Pancreas (tissue), 10 donors: ENCODE measurements at places on chromosomes 12 and 14. TPM values are rescaled to one million over a fixed set of nuclear protein-coding genes. Genes with fewer than 3 reads are reported as not detected.

GRCh38 chr14:20797164-20797563, 5.5 kb downstream of the RNASE1 start:
- DNase-seq, result no peak

GRCh38 chr14:32470161-32470715, 141.1 kb downstream of the AKAP6 start:
- no peak for DNase-seq

DNA sequence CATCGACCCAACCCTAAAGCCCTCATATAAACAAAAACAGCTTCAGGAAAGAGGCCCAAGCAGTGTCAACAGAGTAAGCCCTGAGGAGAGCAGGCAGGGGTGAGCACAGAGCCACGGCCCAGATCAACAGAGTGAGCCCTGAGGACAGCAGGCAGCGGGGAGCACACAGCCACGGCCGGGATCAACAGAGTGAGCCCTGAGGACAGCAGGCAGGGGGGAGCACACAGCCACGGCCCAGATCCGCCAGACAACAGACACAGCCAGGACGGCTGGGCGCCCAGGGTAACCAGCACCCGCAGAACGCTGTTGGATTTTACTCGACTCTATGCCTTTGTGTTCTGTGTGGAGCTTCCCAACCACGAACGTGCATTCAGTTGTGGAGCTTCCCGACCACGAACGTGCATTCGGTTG, 15.0 kb downstream of the CCDC85C start:
- DNase-seq, result no peak

DNA sequence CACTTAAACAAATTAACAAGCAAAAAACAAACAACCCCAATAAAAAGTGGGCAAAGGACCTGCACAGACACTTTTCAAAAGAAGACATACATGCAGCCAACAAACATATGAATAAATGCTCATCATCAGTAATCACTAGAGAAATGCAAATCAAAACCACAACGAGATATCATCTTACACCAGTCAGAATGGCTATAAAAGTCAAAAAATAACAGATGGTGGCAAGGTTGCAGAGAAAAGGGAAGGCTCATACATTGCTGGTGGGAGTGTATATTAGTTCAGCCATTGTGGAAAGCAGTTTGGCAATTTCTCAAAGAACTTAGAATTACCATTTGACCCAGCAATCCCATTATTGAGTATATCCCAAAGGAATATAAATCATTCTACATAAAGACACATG, 34.6 kb upstream of the NT5DC3 start:
- no peak for DNase-seq

DNA sequence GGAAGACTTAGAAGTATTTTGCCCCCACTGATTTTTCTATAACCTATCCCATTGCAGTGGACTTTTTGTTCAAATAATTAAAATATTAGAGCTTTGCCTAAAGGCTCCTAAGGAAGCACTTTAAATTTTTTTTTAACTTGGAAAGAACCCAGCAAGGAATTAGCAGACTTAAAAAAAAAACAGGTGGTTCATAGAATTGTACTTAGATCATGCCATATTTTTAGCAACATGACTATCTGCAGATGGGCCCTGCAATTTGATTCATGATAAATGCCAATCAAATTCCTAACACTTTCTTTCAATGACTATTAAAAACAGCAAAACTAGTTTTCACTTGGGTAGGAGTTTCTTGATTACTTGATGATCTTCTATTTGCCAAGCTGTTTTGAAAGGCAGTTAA, 11.5 kb downstream of the ADAMTS20 start:
- no peak for DNase-seq

GRCh38 chr14:30673071-30673470, 51.0 kb downstream of the SCFD1 start:
- DNase-seq, result no peak

GRCh38 chr12:41956353-41956752, 188.3 kb downstream of the GXYLT1 start:
- no peak for DNase-seq

DNA sequence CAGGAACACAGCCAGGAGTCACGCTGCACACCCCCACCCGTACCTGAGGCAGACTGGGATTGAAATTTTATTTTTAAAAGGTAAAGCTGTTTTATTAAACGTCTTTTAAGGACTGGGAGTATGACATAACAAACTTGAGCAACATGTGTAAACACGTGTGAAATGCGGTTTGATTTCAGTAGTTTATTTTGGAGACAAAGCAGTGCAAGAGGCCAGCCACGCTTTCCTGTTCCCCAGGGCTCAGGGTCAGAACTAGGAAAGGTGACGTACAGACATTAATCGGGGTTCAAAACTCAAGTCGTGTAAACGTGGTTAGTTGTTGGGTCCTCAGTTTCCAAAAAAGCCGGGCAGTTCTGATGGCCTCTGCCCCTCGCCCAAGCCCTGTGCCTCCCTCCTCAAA, 16.7 kb downstream of the CHGA start:
- no peak for DNase-seq

DNA sequence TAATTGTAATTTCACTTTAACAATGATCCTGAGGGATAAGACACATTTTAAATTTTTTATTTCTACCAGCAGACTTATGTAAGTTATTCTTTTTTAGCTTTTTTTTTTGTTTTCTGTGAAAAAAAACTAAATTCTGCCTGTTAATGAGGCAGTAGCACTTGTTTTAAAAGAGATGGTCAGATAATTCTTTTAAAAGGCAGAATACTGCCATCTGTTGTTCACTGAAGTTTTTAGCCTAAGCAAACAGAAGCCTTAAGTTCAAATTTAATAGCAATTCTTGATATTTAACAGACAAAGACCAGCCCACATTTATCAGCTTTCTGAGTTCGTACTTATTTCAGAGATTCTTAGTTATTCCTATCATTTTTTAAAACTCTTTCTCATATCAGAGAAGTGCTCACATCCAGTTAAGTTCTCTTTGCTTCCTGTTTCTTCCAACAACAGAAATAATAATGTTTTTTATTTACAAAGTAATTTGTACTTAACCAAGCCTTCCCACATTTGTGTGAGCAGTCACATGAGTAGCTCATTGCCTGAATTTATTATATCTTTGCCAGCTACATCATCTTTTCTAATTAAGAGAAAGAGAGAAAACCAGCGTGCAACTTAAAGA, 93.4 kb upstream of the SLCO1C1 start:
- no peak for DNase-seq

- no peak for DNase-seq
Observed at GRCh38 chr12:56719056-56719455, 6.0 kb downstream of the NACA start.

DNA sequence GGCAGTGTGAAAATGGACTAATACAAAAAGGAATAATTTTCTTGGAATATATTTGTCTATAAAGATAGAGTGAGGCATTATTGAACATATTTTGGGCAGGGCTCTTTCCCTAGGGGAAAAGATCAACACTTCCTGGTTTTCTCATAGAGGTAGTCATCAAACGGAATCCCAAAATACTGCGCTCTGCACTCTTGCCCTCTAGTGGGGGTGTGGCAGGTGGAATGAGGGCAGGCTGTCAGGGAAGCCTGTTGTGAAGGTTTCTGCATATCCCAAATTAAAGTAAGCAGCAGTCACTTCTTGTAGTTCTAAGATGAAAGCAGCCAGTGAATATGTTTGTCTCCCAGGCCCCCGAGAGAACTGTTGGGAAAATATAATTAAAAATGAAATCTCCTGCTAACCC, 666.8 kb upstream of the TMEM132C start:
- DNase-seq, result no peak

GRCh38 chr12:7637615-7638014, 28.1 kb downstream of the APOBEC1 start:
- DNase-seq, result no peak

DNA sequence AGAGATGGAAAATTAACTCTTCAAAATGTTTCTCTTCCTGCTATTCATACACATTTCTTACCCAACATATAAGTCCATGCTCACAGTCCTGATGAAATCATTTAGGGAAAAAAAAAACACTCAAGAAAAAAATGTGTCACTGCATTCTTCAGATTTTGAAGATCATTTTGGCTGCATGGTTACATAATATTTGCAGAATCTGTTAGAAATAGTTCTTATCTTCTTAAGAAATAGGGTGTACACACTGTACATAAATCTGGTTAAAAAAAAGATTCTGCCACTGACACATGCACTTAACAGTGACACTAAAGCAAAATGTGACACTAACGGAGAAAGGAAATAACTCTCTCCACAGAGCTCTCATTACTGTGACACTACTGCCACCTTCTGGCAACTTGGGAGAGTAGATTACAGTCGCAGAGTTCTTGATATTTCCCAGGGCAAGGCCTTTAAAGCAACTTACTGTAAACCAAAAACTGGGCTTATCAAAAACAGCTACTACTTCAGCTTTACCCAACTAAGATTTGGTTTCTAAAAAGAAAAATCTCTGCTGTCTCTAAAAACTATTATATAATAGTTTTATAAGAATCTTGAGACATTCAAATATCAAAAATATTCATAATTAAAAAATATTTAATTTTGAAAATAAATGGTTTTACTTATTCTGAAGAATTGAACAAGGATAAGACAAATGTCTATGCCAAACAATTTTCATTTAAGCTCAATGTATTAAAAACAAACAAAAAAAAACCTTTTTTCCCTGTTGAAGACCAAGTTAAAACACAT, 65.0 kb downstream of the SETD3 start:
- DNase-seq, result peak; percentile 44

The LPAR5 gene
- 1.1 TPM for total RNA-seq

The NINJ2 gene
- total RNA-seq, result 1.8 TPM

The GPR162 gene
- total RNA-seq, result 0.59 TPM

The DEPDC4 gene
- 0.82 TPM for total RNA-seq

The KRT75 gene
- not detected for total RNA-seq

The SPX gene
- 30.8 TPM for total RNA-seq
